GM06990 (cell line): ENCODE measurements at places on chromosomes 1 and 21.

DNA sequence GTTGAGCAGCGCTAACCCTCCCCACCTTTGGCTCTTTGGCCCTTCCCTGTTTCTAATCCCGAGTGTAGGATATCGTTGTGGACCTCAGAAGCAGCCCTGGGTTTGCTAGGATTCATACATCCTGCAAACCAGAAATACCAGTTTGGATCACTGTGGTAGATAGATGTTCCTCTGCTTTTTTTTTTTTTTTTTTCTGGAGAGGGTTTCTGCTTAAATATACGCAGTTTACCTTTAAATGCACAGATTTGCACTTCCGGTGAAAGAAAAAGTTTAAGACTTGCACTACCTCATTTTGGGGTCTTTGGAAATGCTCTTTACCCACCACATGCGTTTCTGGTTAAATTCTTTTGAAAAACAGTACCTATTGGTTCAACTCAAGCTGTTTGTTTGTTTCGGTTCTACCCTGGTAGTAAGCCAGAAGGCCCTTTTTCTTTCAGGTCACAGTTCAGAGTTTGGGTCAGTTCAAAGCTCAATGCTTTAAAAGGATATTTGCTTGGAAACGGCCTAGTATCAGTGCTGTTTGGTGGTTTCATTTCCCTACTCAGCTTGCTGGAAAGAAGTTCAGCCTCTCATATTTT is 908 bp downstream of the DDI2 start:
- peak; percentile 26 for DNase-seq

- no peak for DNase-seq
Measured at GRCh38 chr1:11634365-11635192, 19.6 kb downstream of the FBXO2 start.

GRCh38 chr1:44237721-44238457 is 24.6 kb downstream of the DMAP1 start:
- DNase-seq: peak; percentile 62

- DNase-seq: no peak
Measured at GRCh38 chr1:158323866-158324265, 7.5 kb downstream of the CD1B start.

GRCh38 chr1:41633764-41634163 is 149.3 kb upstream of the EDN2 start:
- DNase-seq: no peak

GRCh38 chr21:32377991-32378390 is 14.8 kb downstream of the URB1 start:
- DNase-seq: no peak

DNA sequence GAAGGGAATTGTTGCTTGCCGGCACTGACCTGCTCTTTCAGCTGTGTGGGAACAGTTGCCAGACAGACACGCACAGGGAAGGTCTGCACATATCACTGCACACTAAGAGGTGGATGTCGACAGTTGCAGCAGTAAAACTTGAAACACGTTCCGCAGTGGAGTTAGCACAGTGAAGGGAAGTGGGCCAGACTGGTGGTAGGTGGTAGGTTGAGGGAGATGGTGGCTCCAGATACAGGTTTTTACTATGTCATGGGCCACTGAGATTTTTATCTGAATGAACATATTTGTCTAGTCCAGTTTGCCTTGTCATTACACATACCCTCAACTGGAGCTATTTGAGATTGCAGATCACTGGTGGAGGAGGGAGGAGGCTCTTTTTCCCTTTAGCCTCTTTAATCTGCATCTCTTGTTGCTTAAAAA is 13.5 kb downstream of the MRPS6 start:
- no peak for DNase-seq

DNA sequence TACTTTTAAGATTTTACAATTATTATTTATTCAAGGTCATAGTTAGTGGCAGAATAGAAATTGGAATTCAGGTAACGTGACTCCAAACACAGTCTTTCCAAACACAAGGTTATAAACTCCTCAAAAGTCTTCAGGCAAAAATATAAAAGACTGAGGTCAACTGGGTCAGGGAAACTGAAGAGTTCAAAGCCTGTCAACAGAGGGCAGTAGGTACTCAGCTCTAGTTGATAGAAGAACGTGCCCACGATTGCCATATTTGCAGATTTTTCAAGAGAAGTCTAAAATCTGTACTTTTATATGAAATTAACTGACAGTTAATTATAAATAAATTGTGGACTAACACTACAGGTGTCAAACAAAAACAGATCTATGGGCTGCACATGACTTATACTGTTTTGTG is 135.0 kb downstream of the LHX4 start:
- no peak for DNase-seq

GRCh38 chr1:96721416-96722160 is at the start of gene PTBP2:
TSS of gene PTBP2 (plus strand) at chr1:96721784. CDS start at chr1:96721865, 81 bp downstream.
- DNase-seq: peak; percentile 88

DNA sequence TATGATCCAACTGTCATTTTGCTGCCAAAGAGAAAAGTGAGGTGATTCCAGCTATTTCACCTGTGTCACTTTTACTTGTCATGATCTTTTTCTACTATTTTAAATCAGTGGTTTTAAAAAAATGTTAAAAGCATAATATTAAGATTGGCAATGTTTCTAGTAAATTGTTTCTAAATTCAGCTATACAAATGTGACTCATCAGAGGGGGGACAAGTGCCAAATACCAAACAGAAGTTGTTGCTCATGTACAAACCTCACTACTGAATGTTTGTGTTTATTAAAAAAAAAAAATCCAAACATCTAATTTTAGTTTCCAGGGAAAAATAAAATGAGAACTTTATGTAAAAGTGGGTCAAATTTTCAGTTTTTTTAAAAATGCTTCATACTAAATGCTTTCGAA is 346.2 kb upstream of the SNX7 start:
- DNase-seq: no peak

- DNase-seq: no peak
Measured at GRCh38 chr1:41428738-41429640, 55.5 kb downstream of the EDN2 start.

GRCh38 chr1:244319283-244320132 is 132.2 kb downstream of the ADSS2 start:
- DNase-seq: peak; percentile 45

DNA sequence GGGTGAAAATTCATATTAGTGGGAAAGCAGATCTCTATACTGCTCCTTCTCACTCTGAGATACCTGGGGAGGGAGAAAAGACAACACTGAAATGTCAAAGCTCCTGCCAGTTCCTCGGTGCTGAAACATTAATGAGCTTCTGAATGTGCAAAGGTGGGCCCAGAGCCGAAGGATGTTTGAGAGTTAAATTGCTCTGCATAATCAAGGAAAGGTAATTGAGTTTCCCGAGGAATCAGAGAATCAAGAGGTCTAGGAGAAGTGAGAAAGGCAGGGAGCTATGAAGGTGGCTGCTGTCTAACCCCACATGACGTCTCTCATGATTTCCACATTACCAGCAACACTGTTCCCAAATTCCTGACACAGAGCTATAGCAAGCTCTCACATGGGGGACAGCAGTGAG is 346.7 kb downstream of the SMYD3 start:
- no peak for DNase-seq

GRCh38 chr1:94056171-94056570 is 64.8 kb downstream of the ABCA4 start:
- no peak for DNase-seq

DNA sequence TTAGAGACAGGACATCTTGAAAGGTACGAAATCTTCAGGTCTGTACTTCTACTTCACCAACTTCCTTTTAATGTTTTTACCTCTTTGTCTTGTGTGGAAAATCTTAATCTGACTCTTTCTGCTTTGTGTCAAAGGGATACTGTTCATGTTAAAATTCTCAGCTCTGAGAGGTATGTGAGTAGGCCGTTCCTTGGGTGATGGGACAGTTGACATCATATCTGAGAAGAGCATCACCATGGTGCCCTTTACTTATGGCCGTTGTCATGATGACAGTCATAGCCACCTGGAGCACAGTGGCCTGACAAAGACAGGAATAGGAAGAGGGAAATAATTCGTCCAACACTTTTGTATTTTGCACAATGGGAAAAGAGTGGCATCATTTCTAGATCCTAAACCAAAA is 145.6 kb downstream of the FGGY start:
- DNase-seq: no peak

DNA sequence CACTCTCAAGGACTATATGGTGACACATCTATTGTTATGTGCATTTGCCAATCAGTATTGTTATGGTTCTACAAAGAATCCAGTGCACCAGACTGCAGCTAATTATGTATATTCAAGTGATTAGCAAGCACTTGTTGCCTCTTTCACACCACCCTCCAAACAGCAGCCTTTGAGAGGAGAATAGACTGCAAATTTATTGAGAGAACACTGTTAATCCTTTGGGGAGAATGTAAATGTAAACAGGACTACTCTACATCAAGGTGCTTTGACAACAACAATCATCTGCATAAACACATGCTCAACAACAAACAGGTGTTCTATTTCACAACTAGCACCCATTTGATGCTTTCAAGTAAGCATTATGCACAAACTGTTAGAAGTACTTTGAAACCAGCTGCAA is 117.4 kb downstream of the AKT3 start:
- DNase-seq: no peak

DNA sequence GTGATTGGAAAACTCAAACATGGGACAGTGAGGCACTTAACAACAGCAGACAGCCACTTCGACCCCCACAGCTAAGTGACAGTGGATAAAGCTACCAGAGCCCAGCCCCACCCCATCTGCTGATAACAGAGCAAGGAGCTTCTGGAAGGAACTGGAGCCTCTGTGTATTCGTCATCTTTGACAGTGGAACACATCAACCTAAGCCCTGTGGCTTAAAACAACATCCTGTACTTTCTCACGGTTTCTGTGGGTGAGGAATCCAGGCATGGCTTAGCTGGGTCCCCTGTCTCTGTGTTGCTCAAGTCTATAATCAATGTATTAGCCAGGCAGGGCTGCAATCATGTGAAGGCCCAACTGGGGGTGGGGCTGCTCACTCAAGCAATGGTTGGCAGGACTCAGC is 18.4 kb upstream of the SIPA1L2 start:
- DNase-seq: no peak

DNA sequence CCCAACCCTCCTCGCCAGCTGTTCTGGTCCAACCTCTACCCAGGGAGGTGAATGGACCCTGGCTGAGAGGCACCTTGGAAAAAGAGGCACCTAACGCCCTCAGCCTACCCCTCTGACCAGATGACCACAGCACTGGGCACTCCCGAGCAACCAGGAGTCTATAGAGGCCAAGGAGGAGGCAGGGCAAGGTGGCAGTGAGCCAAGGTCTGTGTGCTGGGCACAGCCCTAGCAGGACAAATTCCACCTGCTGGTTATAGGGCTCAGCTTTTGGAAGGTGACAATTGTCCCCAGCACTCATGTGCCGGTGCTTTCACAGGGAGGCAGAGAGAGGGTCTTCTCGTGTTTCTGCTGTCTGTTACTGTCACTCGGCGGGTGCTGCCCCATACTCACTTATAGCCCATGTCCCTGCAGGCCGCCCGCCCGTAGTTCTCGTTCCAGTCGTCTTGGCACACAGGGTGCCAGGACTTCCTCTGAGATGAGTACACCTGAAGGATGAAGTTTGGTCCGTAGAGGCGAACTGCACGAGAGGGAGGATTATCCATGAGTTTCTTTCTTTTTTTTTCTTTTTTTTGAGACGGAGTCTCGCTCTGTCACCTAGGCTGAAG is 27.8 kb downstream of the TMPRSS2 start:
- DNase-seq: no peak

- no peak for DNase-seq
Measured at GRCh38 chr21:34817821-34818661, 149.2 kb downstream of the CLIC6 start.

DNA sequence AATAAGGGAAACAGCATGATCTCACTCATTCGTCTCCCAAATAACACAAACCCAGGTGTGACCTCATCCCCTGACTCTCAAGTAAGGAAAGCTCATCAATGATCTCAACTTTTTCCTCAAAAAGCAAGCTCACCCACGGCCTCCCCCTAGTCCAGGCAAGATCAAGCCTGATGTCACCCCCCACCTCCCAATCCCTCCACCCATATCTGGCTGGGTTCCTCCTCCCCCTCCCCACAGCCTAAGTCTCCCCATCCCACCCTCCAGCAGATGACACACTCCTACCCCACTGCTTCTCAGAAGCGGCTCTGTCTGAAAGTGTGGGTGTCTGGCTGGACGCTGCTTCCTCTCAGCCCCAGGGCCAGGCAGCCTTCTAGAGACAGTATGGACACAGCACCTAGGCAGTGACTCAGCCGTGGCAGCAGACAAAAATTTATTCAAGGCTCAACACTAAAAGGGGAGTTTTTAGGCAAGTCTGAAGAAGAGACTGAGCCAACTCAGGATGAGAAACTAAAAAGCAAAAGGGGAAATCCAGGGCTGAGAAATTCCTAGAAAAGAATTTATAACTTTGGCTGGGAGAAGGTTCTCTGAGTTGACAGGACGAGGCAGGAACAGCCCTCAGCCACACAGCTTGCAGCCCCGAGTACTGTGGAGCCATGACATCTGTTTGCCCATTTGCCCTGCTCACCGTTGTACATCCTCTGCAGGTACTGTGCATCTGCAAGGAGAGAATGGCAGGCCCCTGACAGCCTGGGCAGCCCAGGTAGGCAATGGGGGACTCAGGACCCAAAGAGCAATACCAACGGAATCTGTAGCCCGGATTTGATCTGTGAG is 81.6 kb upstream of the LRRC8D start:
- DNase-seq: no peak

- no peak for DNase-seq
Measured at GRCh38 chr1:160774886-160775719, 20.9 kb upstream of the LY9 start.

DNA sequence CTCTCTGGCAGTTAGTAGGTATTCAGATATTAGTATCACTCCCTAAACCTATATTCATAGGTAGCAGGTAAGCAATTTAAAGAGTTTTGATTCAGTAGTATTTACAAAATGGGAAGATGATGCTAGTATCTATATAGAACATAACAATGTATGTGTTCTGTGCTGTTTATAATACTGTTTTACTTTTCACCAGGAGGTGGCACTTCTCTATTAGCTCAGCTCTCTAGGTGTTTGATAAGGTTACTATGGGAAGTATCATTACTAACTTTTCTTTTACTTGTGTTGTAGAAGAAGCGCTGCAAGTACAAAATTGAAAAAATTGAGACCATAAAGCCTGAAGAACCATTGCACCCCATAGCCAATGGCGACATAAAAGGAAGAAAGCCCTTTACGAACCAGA is 49.4 kb upstream of the FASLG start:
- no peak for DNase-seq

GRCh38 chr1:5198328-5198727 is 543.9 kb downstream of the AJAP1 start:
- no peak for DNase-seq

- no peak for DNase-seq
Measured at GRCh38 chr21:20877976-20878375, 120.2 kb upstream of the NCAM2 start.
